ENCODE measurements at places on chromosomes 16 and 17.

- H3K27ac ChIP-seq, result no peak overlapping the region
- no peaks in the 10 kb centered on the region for H3K27me3 ChIP-seq
- no peak overlapping the region for H3K4me3 ChIP-seq
- DNase-seq, result no peak
These were observed 29.5 kb upstream of the ULK2 start for GRCh38 chr17:19897090-19897837.

GRCh38 chr16:660132-660458, 7.8 kb upstream of the RHOT2 start:
- no peak overlapping the region for H3K4me3 ChIP-seq
- no peak for DNase-seq
- peak overlapping the region; percentile 64 for H3K27ac ChIP-seq
- peaks cover 5% of the 10 kb centered on the region for H3K36me3 ChIP-seq
- no peaks in the 10 kb centered on the region for H3K27me3 ChIP-seq

- H3K27me3 ChIP-seq, result no peaks in the 10 kb centered on the region
- no peaks in the 10 kb centered on the region for H3K36me3 ChIP-seq
- no peak overlapping the region for H3K4me3 ChIP-seq
- no peak overlapping the region for H3K27ac ChIP-seq
- peaks cover 20% of the 10 kb centered on the region for H3K4me1 ChIP-seq
These were observed 104.4 kb downstream of the CMIP start for GRCh38 chr16:81548876-81549546.

- H3K4me3 ChIP-seq, result peak overlapping the region; percentile 84
- peaks cover 14% of the 10 kb centered on the region for H3K4me1 ChIP-seq
- H3K36me3 ChIP-seq, result no peaks in the 10 kb centered on the region
These were observed 825 bp upstream of the RHBDL3 start for GRCh38 chr17:32264823-32265191.

DNA sequence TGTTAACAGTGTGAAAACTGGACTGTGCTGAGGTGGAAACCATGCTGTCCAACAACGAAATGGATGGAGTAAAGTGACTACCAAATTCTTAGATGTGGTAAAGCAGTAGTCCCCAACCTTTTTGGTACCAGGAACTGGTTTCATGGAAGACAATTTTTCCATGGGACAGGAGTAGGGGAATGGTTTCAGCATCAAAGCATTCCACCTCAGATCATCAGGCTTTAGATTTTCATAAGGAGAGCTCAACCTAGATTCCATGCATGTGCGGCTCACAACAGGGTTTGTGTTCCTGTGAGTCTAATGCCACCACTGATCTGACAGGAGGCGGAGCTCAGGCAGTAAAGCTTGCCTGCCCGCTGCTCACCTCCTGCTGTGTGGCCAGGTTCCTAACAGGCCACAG, 11.5 kb downstream of the SLX4 start:
- no peaks in the 10 kb centered on the region for H3K36me3 ChIP-seq
- H3K4me1 ChIP-seq, result no peaks in the 10 kb centered on the region
- DNase-seq, result no peak
- H3K27me3 ChIP-seq, result no peaks in the 10 kb centered on the region

- H3K27ac ChIP-seq, result peak overlapping the region; percentile 84
- no peaks in the 10 kb centered on the region for H3K36me3 ChIP-seq
- DNase-seq, result no peak
- H3K27me3 ChIP-seq, result no peaks in the 10 kb centered on the region
- peaks cover 72% of the 10 kb centered on the region for H3K4me1 ChIP-seq
These were observed 4.2 kb downstream of the GIT1 start for GRCh38 chr17:29585080-29585751.

- H3K4me3 ChIP-seq, result no peak overlapping the region
- H3K4me1 ChIP-seq, result peaks cover 6% of the 10 kb centered on the region
- no peak overlapping the region for H3K27ac ChIP-seq
- H3K36me3 ChIP-seq, result no peaks in the 10 kb centered on the region
These were observed 27.7 kb downstream of the USP7 start for GRCh38 chr16:8935989-8936388.

GRCh38 chr17:80036715-80037477, 454 bp downstream of the CCDC40 start:
- no peak for DNase-seq
- H3K4me1 ChIP-seq, result peaks cover 10% of the 10 kb centered on the region
- no peaks in the 10 kb centered on the region for H3K27me3 ChIP-seq
- H3K27ac ChIP-seq, result peak overlapping the region; percentile 94
- no peaks in the 10 kb centered on the region for H3K36me3 ChIP-seq

DNA sequence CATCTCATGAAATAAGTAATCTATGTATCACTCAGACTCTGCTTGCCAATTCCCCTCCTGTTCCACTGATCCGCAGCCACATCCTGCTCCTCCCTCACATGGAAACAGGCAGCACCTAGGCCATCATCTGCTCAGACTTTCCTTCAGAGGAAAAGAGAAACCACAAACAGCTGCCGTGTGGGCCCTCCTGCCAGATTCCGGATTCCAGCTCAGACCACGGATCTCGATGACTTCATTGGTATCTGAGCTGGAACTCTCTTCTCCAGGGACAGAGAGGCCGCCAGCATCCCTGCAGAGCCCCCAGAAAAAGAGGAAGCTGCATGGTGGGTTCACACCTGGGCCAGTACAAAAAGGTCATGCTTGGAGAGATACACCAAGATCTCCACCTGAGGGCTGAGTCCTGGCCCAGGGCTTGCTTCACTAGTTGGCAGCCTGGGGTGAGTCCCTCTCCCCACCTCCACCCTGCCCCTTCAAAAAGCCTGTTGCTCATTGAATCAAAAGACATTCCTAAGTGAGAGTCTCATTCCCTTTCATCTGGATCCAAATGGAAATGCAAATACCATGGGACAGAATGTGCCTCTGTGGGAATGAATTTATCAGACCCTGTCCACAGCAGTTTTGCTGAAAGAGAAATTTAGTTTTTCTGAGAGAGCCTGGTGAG, 47.2 kb downstream of the HOXB1 start:
- peaks cover 13% of the 10 kb centered on the region for H3K4me1 ChIP-seq
- no peaks in the 10 kb centered on the region for H3K36me3 ChIP-seq
- no peak for DNase-seq
- H3K27ac ChIP-seq, result no peak overlapping the region

DNA sequence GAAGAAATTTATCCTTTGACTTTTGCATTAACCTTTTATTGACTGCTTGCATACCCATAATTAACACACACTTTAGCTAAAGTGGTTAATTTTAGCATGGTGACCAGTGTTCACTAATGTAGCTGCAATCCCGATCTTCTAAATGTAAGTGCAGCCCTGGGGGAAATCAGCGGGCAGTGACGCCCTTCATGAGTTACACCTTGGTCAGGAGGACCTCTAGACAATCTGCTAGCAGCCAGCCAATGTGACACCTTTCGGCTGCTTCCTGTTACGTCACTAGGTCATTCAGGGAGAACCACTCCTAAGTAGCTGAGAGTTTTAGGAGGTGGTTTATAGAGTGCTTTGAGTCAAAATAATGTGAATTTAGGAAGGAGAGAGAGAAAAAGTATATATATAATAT, 180.5 kb downstream of the IRX3 start:
- H3K27me3 ChIP-seq, result no peaks in the 10 kb centered on the region
- H3K36me3 ChIP-seq, result no peaks in the 10 kb centered on the region
- no peak overlapping the region for H3K27ac ChIP-seq
- DNase-seq, result no peak

All from esophagus squamous epithelium (tissue), 5 donors.